ENCODE measurements at places on chromosomes 2 and 18. TPM values are rescaled to one million over a fixed set of nuclear protein-coding genes. Genes with fewer than 3 reads are reported as not detected.

The PLGLB1 gene
- total RNA-seq = 1.4 TPM

The GKN1 gene
- total RNA-seq = not detected

The COL6A3 gene
- 0.69 TPM for total RNA-seq

DNA sequence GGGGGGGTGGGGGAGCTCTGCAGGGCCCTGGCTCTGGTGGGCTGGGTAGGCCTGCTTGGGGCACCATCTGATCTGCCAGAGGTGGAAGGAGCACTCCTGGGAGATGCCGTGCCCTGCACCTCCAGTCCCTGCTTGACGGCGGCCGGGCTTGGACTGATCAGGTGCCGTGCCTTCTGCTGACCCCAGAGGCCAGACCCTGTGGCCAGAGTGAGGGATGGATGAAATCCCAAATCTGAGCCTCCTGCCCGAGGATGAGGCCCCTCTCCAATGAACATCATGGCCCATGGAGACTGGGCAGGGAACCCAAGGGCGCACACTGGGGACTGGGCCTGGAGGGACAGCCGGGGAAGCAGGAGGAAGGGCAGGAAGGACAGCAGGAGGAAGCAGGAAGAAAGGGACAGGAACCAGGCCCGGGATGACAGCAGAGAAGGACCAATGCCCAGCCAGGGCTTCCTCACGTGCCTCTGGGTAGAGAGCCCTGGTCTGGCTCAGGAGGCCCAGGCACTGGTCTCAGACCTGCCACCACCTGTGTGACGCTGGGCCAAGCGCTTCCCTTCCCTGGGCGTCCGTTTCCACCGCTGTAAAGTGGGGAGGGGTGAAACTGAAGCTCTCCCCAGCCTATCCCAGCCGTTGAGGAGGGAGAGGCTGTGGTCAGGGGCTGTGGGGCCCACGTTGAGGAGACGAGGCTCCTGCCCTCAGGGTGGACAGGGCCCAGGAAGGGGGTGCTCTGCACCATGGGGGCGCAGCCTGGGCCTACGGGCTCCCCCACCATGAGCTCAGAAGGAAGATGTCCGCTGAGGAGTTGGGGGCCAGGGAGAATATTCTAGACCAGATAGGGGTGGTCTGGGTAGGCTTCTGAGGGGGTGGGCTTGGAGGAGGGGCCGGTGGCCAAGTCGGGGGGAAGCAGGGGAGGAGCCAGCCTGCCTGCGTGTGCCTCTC is 1.0 kb upstream of the GPR35 start:
- DNase-seq = no peak

- DNase-seq = no peak
Measured at GRCh38 chr2:240873805-240874714, 5.4 kb downstream of the AGXT start.

- DNase-seq = no peak
Measured at GRCh38 chr2:207854484-207855440, 85.1 kb upstream of the FZD5 start.

DNA sequence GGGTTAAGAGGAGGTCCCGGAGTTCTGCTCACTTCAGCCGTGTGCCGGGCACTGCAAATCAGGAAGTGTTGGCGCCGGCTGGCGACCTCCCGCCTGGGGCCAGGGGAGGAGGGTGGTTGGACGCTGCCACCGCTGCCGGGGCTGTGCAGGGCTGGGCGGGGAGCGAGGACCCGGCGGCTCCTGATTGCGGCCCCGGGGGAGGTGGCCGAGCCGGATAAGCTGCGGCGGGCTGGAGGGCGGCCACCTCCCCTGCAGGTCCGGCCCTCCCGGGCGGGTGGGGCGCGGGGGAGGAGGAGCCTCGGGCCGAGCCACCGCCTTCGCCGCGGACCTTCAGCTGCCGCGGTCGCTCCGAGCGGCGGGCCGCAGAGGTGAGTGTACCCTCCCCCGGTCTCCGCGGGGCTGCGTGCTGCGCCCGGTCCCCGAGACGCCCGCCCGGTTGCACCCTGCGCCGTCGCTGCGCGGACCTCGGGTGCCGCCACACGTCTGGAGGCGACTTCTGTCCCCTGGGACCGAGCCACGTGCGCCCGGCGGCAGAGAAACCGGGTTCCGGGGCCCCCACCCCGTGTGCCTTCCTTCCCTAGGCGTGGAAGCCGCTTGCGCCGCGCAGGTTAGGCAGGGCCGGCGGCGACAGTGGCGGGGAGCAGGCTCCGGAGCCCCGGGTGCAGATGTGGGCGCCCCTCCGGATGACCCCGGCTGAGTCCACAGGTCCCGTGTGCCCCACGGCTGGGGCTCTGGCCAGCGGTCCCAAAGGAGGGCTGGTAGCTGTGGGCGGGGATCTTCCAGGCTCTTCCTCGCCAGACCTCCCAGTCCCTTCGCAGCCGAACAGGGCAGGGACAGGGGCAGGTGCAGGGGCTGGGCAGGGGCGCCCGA is at the start of gene STEAP3:
Gene STEAP3 (plus strand): TSS at position 314 of the 870 bp plus-strand sequence. CDS start 7,179 bp downstream, outside the sequence.
- no peak for DNase-seq

GRCh38 chr2:109173311-109174171 is 44.5 kb downstream of the SH3RF3 start:
- no peak for DNase-seq

- DNase-seq = no peak
Measured at GRCh38 chr18:48035556-48035860, 105.0 kb upstream of the SMAD2 start.

GRCh38 chr2:237927135-237927534 is 39.7 kb upstream of the UBE2F start:
- DNase-seq = no peak

- no peak for DNase-seq
Measured at GRCh38 chr2:191629001-191629453, 48.9 kb upstream of the NABP1 start.

DNA sequence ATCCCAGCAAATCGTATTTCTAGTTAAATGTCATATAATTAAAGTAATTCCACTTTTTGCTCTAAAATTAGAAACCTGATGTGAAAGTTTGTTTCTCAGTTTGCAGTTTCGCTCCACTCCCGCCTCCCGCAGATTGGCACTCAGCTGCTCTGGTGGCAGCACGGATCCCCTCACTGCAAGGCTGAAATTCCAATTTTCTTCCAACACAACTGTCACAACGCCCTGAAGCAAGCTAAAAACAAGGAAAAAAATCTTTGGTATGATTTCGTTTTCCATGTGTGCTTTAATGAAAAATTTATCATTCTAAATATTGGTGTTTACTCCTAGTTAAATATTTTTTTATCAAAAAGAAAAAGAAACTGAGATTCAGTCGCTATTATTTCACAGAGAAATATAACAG is 38.5 kb downstream of the FTCDNL1 start:
- no peak for DNase-seq

Data from Panc1 (cell line).